ENCODE measurements at places on chromosomes 6 and 20.

- DNase-seq = peak; percentile 9
These were observed 8.0 kb upstream of the SLC17A3 start for GRCh38 chr6:25882051-25882496.

- DNase-seq = no peak
These were observed 91.7 kb downstream of the GJA10 start for GRCh38 chr6:89985751-89986493.

- no peak for DNase-seq
These were observed 84.3 kb downstream of the FILIP1 start for GRCh38 chr6:75409286-75409685.

GRCh38 chr20:31923388-31924331, 28.2 kb downstream of the PDRG1 start:
- DNase-seq = no peak

DNA sequence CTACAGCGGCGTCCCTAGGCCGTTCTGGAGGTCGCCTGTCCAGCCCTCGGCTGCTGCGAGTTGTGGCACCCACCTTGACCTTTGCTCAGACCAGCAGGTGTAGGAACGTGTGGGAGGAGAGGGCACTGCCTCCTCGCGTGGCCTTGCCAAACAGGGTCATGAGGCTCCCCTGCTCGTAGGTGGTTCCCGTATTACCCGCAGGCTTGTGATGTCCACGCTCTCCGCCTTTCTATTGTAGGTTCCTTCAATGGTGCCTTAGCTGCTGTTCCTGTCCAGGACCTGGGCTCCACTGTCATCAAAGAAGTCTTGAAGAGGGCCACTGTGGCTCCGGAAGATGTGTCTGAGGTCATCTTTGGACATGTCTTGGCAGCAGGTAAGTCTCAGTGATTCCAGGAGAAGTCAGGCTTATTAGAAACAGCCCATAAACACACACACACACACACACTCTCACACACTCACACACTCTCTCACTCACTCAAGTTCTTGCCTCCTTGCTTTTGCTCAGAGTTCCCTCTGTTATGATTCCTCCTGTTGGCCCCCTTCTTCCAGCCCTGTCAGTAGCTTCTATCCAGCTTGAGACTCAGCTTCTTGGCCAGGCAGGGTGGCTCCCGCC, 942 bp downstream of the ACAT2 start:
- DNase-seq = peak; percentile 47

DNA sequence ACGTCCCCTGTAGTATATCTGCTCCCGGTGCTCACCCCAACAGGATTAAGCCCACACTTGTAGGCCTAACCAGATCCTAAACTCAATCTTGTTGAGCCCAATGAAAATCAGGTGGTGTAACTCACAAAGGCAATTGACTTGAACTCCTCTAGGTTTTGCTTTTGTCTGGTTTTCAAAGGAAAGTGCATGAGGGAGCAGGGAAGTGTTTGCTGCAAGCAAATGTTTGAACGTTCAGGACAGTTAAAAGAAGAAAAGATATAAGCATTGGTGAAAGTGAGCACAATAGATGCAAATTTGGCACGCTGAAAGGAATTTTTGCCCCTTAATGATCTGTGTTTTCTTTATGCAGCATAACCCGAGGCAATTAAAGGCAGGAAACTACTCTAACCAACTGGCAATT, 212.6 kb downstream of the PLCB1 start:
- no peak for DNase-seq

DNA sequence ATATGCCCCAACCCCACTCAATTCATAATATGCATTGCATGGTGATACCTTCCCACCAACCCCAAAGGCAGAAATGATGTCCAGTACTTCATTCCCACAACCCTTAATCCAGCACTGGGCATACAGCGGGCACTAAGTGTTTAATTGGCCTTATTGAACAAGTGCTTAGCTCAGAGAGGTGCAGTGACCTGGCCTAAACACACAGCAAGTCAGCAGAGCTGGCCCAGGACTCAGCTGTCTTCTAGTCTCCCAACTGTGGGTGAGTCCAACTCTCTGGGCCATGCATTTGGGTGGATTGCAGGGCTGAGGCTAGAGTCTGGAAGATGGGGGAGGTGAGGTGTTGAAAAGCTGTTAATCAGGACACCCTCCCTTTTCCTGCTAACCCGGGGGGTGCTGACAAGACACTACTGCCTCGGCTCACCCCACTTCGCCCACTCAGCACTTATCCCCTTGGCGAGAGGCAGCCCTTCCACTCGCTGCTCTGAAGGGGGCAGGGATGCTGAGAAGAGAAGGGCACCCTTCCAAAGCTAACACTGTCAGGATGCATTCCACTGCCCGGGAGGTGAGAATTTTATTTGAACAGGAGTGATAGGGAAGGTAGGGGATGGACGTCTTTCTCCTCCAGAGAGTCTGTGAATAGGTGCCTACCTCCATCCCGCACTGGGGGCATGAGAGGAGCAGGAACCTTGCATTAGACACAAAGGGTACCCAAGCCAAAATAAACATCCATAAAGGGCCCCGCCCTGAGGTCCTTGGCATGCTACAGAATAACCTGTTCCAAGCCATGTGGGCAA, 14.2 kb downstream of the KCNK5 start:
- no peak for DNase-seq

GRCh38 chr20:13458860-13459451, 179.8 kb downstream of the TASP1 start:
- DNase-seq = no peak

GRCh38 chr6:87968435-87969278, 79.0 kb upstream of the SPACA1 start:
- no peak for DNase-seq

GRCh38 chr6:37635319-37635718, 62.4 kb downstream of the MDGA1 start:
- DNase-seq = no peak

- no peak for DNase-seq
These were observed 41.4 kb downstream of the MAP3K7 start for GRCh38 chr6:90545448-90545847.

- DNase-seq = peak; percentile 27
These were observed 23.2 kb downstream of the TRERF1 start for GRCh38 chr6:42428326-42429041.

DNA sequence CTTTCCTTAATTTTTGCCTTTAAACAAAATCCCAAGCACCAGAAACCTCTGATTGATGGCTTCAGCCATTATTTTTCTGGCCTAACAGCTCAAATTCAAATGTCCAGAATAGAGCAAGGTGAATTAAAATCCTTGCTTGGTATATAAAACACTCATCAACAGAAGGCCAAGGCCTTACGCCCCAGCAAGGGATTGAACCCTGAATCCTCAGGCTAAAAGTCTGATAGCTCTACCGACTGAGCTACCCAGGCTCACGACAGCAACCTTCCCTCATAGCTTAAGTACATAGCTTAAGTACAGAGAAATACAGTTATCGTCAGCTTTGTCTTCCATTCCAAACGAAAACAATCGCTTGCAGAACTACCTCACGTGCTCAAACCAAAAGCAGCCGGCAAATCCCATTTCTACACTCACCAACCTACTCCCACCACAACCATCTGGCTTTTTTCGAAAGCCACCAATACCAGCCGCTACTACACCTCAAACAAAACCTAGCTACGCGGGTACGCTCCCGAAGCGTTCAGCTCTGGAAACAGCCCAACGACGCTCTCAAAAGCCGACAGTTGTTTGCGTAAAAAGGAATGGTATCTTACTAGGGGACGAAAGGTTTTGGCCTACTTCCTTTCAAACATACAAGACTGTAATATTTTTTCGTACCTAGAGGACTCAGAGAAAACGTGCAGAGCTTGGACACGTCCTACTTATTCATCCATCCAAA, 167.5 kb downstream of the GPX5 start:
- no peak for DNase-seq

GRCh38 chr6:54291146-54291545, 17.1 kb upstream of the TINAG start:
- DNase-seq = no peak

GRCh38 chr20:38770546-38770945, 22.3 kb downstream of the ACTR5 start:
- DNase-seq = no peak

- peak; percentile 20 for DNase-seq
These were observed 121.4 kb downstream of the REV3L start for GRCh38 chr6:111361648-111362047.

DNA sequence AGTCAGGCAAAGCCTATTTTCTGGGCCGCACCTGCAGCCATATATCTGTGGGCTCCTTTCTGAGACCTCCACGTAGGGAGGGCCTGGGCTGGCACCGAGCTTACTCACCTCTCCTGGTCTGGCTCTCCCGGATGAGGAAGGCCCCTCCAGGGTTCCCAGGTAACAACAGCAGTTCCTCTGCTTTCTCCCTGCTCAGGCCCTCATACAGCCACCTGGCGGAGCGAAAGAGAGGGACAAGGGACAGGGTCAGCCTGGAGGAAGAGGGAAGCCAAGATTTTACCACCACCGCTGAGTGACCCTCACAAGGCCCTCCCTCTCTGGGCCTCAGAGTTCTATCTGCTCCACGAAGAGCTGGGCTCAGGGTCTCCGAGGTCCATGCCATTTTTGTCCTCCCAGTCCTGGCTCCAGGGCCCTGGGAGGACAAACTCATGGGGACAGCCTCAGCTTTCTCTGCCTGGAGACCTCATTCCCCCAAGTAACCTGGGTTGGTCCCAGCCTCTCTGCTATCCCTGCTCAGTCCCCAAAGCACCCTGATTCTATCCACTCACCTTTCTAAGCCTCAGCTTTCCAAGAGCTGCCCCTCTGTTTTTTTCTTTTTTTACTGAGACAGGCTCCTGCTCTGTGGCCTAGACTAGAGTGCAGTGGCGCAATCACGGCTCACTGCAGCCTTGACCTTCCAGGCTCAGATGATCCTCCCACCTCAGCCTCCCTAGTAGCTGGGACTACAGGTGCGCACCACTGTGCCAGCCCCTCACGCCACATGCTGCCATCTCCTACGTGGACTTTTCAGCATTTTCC, 13.3 kb downstream of the SLA2 start:
- DNase-seq = no peak

- no peak for DNase-seq
These were observed 28.7 kb upstream of the BEND3 start for GRCh38 chr6:107144014-107144413.

DNA sequence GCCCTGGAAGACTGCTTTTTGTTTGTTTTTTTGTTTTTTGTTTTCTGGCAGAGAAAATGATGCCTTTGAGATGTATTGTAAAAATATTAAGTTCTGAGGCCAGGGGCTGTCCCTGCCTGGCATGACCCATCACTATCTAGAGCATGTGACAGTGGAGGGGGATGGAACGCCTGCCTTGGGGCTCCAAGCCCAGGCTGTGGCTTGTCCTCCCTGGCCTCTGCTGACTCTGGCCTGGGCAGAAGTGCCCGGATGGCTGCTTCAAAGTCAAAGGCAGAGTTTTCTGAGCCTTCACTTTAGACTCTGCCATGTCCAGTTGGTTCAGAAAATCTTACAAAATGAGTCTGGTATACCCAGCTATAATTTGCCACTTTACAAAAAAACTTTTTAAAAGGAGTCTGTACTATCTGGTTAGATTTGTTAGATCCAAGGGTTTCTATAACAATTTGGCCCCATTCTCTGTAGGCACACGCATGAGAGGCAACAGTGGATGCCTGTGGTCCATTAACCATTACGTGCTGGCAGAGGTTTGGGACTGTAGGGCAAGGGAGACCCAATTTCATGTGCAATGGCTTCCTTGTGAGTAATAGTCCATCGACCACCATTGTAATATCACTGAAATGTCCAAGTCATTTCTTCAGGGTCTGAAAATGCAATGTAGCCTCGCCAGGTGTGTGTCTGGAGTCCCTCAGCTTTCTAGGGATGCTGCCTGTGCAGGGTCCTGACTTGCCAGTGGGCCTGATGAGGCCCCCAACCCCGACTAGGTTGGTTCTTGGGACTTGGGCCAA, 8.3 kb downstream of the PPP1R3G start:
- no peak for DNase-seq

GRCh38 chr6:14728396-14729024, 517.4 kb upstream of the JARID2 start:
- DNase-seq = no peak

- no peak for DNase-seq
These were observed 351.7 kb downstream of the CDC5L start for GRCh38 chr6:44739181-44739580.

GRCh38 chr6:36337814-36338213, 1.1 kb upstream of the BNIP5 start:
- no peak for DNase-seq

GRCh38 chr20:63980317-63980805, 571 bp upstream of the PRPF6 start:
- no peak for DNase-seq

DNA sequence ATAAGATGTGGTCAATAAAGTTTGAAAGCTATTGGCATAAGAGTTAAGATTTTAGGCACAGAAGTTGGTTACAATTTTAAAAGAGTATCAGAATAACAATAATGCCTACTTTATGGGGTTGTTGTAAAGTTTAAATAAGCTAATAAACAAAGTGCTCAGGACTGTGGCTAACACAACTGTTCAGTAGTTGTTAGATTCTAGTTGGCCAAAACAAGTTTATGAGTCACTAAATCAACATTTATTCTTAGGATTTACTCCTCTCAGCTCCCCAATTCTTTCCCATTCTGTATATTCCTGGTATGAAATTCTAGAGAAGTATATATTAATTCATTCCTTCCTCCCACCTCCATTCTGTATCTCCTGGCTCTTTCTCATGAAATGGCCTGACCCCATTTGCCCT, 14.5 kb downstream of the RMND1 start:
- DNase-seq = no peak

- DNase-seq = no peak
These were observed 14.0 kb upstream of the MRGBP start for GRCh38 chr20:62782149-62782892.

- no peak for DNase-seq
These were observed 170.3 kb upstream of the SOX4 start for GRCh38 chr6:21423106-21423854.

GRCh38 chr6:140183881-140184280, 809.4 kb upstream of the CITED2 start:
- DNase-seq = no peak

All from CD4-positive, alpha-beta T cell (primary cell).